ENCODE measurements at places on chromosomes 3 and 15.

DNA sequence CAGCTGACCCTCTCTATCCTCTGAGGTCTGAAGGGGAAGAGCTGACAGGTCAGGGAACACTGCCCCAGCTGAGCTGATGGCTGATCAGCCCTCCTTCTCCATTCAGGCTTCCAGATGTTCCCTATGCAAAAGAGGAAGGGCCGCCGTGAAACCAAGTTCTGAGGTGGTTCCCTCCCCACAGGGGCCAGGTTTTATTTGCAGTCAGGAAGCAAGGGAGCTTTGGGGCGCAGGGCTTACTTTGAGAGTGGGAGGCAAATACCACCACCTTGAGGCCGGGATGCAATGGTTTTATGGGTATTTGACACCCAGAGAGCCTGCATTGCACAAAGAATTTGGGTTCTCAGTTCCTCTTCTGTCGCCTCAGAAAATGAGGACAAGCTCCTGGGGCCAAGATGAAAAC is 186.9 kb downstream of the ARRDC4 start:
- DNase-seq, result no peak

- no peak for DNase-seq
Measured at GRCh38 chr3:179591313-179591712, 13.1 kb downstream of the MRPL47 start.

DNA sequence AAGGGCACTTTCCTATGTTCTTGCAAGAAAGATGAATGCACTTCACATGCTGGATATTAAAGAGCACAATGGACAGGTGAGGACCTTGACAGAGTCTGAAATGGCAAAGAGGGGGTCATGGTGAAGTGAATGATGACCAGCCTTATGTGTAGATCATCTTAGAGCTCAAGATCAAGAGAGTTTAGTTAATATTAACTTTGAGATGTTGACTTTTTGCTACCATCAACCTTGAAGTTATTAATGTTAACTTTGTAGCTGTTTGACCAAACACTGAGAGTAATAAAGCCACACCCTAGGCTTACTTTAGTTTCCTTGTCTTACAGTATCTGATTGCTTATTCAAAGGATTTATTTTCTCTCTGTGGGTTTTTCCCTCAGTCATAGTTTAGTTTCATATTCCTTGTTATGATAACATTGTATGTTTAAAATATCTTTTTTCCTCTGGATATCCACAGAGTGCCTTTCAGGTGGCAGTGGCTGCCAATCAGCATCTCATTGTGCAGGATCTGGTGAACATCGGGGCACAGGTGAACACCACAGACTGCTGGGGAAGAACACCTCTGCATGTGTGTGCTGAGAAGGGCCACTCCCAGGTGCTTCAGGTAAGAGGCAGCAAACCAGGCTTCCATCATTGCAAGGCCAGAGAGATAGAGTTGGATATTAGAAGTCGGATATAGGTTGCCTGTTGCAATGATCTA is 5.4 kb downstream of the NFKBIZ start:
- no peak for DNase-seq

- DNase-seq, result no peak
Measured at GRCh38 chr3:52798978-52799476, 4.4 kb downstream of the ITIH3 start.

DNA sequence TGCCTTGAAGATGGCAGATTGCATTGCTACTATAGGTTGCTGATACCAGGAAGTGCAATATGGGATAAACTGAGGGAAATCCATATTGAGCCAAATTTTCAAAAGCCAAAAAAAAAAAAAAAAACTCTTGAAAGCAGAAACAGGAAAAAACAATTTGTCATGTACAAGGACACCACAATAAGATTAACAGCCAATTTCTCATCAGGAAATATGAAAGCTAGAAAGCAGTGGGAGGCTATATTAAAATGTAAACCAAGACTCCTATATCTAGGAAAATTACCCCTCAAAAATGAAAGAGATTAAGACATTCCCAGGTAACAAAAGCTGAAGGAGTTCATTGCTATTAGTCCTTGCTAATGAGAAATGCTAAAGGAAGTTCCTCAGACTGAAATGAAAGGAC is 462.8 kb upstream of the DPH6 start:
- no peak for DNase-seq

DNA sequence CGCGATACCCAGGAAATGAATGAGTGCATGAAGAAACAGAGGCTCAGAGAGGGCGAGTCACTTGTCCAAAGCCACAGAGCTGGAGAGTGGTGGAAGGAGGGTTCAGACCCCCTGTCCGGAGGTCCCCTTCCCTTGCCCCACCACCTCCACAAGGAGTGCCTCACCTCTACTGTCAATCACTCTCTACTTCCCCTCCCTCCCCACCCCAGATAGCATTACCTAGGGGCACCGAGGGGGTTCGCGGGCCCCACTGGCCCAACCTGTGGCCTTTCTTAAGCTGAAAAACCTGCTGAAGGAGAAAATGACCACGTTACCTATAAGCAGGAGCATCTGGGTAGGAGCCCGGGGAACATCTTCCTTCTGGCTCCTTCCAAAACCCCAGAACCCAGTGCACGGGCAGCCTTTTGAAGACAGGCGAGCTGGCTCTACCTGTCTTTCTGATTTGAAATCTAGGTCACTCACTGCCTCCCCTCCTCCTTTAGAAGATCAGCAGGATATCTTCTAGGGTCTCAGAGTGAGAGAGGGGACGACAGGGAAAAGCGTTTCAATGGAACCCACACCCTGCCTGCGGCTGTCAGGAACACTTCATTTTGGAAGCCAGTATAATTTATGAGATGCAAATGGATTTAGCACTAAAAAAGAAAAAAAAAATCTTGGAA is 89.9 kb upstream of the MEF2A start:
- DNase-seq, result no peak

- no peak for DNase-seq
Measured at GRCh38 chr15:69718436-69718835, 265.8 kb downstream of the RPLP1 start.

GRCh38 chr15:33040496-33040895 is 154.0 kb downstream of the FMN1 start:
- no peak for DNase-seq

GRCh38 chr3:5002174-5002870 is 23.1 kb downstream of the BHLHE40 start:
- DNase-seq, result no peak

DNA sequence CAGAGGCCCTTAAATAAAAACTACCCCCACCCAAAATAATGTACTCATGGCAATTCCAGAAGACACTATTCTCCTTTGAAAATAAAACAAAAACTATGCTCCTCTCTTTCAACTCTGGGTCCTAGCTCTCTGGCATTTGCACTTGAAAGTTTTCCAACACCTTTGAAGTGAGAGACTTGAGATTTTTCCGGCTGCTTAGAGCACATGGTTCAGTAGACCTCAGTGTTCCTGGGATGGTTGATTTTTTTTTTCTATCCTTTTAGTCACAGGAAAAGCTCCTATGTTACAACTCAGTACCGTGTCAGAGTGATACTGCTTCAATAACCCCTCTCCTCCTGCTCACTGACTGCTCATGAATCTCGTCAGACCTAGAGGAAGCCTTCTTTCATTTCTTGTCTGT is 118.3 kb upstream of the TUSC7 start:
- no peak for DNase-seq

DNA sequence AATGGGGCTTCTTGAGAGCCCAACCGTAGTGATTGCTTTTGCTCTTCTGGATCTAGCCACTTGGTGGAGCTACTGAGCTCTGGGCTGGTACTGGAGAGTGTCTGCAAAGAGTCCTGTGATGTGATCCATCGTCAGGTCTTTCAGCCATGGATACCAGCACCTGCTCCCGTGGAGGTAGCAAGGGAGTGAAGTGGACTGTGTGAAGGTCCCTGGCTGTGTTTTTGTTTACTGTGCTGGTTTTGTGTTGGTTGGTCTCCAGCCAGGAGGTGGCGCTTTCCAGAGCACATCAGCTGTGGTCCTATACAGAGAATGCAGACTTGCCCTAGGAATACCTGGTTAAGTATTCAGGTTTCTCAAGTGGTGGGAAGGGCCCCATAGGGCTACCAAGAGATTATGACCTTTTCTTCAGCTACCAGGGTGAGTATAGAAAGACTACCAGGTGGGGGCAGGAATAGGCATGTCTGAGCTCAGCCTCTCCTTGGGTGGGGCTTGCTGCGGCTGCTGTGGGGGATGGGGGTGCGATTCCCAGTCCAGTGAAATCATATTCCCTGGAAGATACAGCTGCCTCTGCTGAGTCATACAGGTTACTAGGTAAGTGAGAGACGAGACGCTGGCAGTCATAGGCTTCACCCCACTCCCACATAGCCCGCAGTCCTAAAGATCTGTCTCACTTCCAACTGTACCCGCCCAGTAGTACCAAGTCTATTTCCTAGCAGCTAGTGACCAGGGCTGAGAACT is 733.7 kb downstream of the ZNF385D start:
- DNase-seq, result no peak

GRCh38 chr15:53384417-53384816 is 375.0 kb downstream of the WDR72 start:
- no peak for DNase-seq

DNA sequence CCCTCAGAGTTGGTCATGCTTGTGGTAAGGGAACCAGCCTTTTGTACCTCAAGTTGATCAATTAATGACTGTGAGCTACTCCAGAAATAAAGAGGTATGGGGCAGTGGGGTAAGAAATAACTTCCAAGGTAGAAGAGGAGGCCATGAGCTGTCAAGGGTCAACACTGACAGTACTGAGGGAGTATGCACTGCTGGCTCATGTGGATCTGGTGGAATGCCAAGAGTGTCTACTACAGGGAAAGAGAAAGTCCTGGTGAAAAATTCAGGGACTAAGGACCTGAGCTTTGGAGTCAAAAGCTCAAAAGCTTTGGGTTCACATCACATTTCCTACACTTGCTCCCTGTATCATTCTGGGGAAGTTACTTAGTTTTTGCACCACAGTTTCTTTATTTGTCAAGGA is 154.9 kb downstream of the SEMA6D start:
- DNase-seq, result no peak

DNA sequence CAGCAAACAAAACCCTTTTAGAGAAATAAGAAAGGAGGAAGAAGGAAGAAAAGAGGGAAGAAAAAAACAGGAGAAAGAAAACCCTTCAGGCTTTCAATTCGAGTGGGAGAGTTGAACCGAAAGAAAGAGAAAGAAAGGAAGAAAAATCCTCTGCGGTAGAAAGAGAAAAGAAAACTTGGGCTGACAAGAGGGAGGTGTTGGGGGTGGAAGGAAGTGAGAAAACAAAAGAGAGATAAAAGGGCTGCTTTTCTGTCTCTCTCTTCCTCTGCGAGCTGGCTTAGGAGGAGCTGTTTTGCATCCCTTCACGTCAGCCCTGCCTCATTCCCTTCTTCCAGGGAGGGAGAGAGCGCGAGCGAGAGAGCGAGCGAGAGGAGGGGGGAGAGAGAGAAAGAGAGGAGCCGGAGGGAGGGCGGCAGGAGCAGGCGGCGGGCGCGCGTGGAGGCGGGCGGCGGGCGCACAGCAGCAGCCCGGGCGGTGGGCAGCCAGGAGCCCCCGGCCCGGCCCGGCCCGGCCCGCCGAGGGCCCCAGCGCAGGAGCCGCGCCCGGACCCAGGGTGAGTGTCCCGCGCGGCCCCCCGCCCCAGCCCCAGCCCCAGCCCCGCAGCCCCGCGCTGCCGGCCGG is at the start of gene ZNF710:
ZNF710 (plus strand) TSS at position 263 of the 621 bp plus-strand sequence. CDS start 65,814 bp downstream, outside the sequence.
- peak; percentile 55 for DNase-seq

DNA sequence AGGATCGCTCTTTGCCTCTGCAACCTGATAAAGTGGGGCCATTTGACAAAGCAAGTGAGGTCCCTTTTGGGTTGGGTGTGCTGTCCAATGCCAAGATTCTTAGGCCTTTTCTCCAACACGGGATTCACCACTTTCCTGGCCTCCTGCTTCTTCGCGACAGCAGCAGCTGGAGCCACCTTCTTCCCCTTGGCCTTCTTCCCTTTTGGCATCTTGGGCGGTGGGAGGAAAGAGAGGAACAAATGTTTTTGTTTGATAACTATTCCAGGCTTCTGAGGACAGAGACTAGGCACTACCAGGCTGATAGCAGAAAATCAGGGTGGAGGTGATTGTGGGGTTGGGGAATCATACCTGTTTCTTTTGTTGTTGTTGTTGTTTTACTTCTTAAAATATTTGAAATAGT is 30.0 kb upstream of the FAM81A start:
- DNase-seq, result no peak

DNA sequence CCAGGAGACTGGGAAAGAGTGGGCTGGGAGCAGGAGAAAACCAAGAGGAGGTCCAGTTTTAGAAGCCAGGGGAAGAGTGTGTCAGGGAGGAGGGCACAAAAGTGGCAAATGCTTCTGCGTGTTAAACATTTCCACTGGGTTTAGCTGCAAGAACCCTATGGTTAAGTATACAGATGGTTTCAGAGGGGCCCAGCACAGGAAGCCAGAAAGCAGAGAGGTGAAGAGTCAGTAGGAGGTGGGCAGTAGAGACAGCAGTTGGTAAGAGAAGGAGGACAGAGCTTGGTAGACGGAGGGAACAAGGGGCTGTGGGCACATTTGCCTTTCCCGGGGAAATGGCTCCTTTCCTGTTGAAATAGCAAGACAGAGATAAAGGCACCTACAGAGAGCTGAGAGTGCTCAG is 133.8 kb downstream of the EPHB1 start:
- no peak for DNase-seq
